ENCODE measurements at places on chromosomes 6 and 20.

DNA sequence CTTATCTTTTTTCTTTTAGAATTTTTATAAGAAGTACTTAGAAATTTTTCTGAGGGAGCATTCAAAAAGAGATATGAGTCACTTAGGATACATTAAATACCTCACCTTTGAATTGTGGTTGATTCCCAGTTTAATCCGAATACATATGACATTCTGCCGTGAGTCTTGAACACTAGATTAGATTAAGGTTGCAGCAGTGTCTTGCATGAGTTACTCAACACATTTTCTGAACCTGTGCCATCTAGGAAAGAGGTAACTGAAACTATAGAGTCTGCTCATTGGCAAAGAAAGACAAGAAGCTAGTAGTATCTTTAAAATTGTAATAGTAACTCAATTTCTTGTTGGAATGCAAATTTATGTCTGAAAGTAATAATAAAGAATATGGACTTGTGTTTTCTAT lies 14.9 kb downstream of the PEX3 start:
- no peak for DNase-seq

GRCh38 chr20:23087587-23088251 lies 1.6 kb upstream of the CD93 start:
- DNase-seq = no peak

DNA sequence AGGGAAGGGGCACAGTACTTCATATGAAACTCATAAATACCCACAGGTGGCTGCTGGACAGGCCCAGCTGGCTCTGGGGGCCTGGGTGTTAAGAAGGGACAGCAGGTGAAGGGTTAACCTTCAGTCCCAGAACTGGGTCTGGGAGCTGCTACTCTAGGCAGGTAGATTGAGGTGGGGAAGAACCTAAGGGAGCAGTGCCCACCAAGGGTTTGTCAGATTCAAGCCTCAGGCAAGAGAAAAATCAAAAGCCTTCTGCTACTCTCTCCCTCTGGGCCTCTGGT lies 5.6 kb downstream of the RPL10A start:
- no peak for DNase-seq

DNA sequence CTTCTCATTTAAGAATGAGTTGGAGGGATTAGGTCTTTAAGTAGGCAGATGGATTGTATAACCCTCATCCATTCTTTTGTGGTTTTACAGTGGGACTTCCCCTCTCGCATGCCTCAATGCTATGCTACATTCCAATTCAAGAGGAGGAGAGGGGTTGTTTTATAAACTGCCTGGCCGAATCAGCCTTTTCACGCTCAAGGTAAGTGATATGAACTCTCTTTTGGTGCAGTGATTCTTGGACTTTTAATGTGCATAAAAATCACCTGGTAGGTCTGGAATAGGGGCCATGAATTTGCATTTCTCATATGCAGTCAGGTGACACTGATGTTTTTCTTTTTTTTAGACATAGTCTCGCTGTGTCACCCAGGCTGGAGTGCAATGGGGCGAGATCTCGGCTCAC lies 10.8 kb downstream of the ASXL1 start:
- DNase-seq = no peak

DNA sequence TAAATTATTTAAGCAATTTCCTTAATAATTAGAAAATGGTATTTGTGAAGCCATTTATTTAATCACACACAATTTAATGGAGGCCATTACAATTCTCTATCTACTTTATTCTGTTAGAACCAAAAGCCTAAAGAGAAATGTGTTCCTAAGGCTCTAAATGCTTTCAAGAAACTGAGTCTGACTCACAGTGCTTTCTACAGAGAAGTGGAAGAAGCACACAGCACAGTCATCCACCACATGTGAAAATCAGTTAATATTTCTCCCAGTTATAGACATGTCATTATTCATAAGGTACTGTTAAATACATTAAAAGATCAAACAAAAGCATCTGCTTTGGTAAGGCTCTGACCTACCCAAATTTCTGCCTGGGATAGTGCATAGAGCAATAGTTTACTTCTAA lies 214.4 kb downstream of the ALDH8A1 start:
- no peak for DNase-seq

- DNase-seq = peak; percentile 83
Measured at GRCh38 chr20:52083627-52084232, 107.8 kb downstream of the ZFP64 start.

GRCh38 chr20:3686867-3687321 lies 5.1 kb upstream of the ADAM33 start:
- no peak for DNase-seq

- DNase-seq = no peak
Measured at GRCh38 chr6:161880056-161880455, 606.2 kb upstream of the AGPAT4 start.

DNA sequence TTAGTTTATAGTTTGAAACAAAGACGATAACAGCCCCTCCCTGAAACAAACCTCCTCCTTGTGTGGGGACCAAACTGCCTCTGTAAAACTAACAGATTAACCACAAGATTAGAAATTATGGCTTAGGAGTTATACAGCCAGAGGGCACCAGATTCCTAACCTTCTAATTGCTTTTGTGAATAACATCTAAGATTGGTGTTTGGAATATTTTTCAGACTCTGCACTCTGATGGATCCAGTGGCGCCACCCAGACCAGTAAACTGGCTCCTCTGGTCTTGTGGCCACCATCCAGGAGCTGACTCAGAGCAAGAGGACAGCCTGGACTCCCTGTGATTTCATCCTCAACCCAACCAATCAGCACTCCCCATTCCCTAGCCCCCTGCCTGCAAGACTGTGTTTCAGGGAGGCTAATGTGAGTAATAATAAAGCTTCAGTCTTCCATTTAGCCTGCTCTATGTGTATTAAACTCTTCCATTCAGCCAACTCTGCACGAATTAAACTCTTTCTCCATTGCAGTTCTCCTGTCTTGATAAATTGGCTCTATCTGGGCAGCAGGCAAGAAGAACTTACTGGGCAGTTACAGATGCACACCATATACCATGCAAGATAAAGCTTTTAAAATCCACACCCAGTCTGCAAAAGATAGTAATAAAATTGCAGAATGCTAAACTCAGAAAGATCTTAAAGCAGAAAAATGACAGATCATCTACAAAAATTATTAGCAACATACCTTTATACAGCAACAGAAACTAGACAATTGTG lies 58.5 kb upstream of the SLC22A16 start:
- DNase-seq = no peak

GRCh38 chr6:109793792-109794191 lies 102.7 kb downstream of the FIG4 start:
- no peak for DNase-seq

DNA sequence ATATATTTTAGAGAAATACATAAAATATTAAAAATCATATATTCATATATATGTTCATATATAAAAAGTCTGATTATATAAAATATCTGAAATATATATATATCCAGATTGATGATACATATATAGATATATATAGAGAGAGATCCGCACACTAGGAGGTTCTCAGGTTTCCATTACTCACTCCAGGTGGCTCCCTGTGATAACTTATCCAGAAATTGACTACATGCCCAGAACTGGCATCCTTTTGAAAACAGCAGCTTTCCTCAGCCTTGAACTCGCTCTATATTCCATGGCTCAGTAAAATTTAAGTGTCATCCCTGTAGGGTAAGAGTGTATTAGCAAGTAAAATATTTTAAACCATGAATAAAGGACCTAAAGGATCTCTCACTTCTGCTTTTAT lies 206.8 kb downstream of the TINAG start:
- no peak for DNase-seq

GRCh38 chr20:64069614-64070243 lies 6.7 kb downstream of the TCEA2 start:
- DNase-seq = no peak

- no peak for DNase-seq
Measured at GRCh38 chr6:32167154-32167760, 2.9 kb downstream of the EGFL8 start.
